ENCODE measurements at places on chromosomes 1 and 21.

DNA sequence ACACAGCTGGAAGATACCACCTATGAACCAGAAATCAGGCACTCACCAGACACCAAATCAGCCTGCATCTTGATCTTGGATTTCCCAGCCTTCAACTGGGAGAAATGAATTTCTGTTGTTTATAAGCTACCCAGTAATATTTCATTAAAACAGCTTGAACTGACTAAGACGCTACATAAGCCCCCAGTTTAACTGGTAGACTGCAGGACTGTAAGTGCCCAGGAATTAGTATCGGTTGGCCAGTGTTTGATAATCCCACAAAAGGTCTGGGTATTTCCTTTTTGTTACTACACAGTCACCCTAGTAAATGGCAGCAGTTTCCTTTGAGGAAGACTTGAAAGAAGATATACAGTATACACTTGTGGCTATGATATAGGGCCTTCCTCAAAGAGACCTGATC is 7.3 kb upstream of the SLC35D1 start:
- no peak for DNase-seq

GRCh38 chr1:2137257-2138121 is 57.1 kb downstream of the FAAP20 start:
- no peak for DNase-seq

DNA sequence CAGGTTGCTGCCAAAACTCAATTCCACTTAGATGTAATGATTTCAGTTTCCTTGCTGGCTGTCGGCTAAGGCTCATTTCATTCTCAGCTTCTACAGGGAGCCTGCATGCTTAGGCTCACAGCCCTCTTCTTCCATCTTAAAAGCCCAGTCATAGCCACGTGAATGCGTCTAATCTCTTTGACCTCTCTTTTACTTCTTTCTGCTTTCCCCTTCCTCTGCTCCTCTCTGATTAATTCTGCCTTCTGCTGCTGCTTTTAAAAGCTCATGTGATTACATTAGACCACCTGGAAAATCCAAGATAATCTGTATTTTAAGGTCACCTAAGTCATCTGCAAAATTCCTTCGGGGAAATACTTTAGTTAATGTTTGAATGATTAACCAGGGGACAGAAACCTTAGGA is 812.8 kb upstream of the BRINP3 start:
- DNase-seq: no peak

- DNase-seq: no peak
These were observed 29.5 kb upstream of the TTC4 start for GRCh38 chr1:54686155-54686554.

DNA sequence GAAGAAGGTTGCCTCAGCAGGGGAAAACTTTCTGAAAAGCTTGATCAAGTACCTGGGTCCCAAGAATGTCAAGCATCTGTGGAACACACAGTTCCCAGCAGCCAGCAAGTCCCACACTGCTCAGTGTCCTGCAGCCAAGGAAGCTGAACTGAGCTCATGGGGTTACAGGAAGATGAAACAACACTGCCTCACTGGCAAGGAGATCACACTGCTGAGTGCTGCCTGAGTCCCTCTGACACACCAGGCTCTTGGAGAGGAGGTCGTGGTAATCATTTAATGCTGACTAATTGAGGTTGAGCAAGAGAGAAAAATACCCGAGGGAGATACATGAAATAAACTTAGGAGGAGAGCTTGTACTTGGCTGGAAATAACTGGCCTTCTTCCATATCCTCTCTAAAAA is 75.2 kb downstream of the MPZL1 start:
- DNase-seq: no peak

- DNase-seq: no peak
These were observed 13.4 kb downstream of the CLEC20A start for GRCh38 chr1:178483251-178483957.

GRCh38 chr1:17259233-17259873 is 10.5 kb downstream of the PADI3 start:
- no peak for DNase-seq

DNA sequence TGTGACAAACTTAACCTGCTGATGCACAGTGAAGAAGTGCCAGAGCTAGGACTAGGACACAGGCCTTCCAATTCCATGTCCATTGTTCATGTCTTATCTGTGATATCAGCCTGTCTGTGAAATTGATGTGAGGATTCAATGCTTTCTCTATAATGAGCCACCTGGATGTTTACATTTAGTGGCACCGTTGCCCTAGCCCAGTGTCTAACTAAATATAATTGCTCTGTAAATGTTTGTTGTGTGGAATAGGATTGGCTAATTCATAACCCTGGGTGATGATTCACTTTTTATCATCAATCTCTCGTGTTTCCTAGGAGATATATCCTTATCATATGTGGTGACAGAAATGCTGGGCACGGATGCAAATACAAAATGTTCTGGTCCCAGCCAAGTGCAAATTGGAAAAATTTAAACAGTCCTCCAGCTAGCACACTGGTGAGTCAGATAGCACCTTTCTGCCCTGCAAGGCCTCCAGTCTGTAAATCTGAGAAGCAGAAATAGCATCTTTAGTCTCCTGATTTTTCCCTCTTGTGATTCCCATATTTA is 46.9 kb upstream of the GNG12 start:
- DNase-seq: no peak

GRCh38 chr1:1353389-1354151 is 4.4 kb upstream of the DVL1 start:
- no peak for DNase-seq

Measured in stimulated activated CD8-positive, alpha-beta memory T cell treated with anti-CD3 and anti-CD28 coated beads, Interleukin-15, amount 100 ng/mL, for 1 hour (primary cell).